Uterus (tissue), 4 donors: ENCODE measurements at places on chromosomes 2 and 18. TPM values are rescaled to one million over a fixed set of nuclear protein-coding genes. Genes with fewer than 3 reads are reported as not detected.

Gene TMEM247
- not detected for total RNA-seq

Gene GNLY
- total RNA-seq, result 0.48 TPM

DNA sequence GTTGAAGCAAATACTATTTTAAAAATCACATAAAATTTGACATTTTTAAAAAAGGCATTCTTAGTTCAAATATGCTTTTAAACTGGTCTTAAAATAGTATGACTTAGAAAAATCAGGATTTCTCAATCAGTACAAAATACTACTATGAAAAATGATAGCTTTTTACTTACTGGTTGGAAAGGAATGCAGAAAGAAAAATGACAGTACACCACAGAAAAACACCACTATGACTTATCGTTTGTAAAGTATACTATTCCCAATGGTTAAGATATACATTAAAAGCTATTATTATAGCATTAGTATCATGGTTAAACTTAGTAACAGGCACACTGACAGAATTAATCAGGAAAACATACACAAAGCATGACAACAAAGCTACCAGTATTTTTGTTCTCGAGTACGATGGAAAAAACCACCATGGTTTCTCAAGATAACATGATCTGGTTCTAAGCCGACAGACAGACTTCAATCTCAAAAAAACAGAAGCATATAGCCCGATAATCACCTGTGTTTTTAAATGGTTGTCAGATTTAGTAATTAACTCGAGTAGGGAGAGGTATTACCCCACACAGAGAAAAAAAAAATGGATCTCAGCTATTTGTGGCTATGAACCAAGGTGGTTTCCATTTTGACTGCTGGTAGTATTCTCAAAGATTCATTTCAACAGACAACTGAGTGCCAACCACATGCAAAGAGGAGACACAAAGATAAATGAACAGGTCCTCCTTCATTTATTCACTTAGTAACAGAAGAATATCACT lies 39.1 kb downstream of the CUL3 start:
- no peak overlapping the region for H3K4me3 ChIP-seq
- H3K27me3 ChIP-seq, result no peaks in the 10 kb centered on the region
- no peak overlapping the region for H3K27ac ChIP-seq
- no peaks in the 10 kb centered on the region for H3K36me3 ChIP-seq
- DNase-seq, result no peak

DNA sequence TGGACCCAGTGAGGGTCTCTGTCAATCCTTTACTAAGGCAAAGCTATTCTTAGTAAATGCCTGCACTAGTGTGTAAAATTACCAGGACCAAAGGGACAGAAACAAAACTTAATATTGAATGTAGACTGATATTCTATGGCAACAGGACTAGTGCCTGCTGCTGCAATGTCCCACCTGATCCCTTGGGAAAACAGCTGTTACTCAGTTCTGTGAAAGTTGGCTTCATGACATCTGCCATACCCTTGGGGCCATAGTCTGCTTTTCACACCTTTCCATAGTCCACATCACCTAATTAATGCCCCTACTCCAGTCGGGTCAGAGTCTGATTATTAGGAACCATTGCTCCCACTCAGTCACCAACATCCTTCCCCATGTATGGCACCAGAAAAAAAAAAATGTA lies 14.5 kb downstream of the DNAJC27 start:
- DNase-seq, result no peak
- H3K36me3 ChIP-seq, result no peaks in the 10 kb centered on the region
- no peaks in the 10 kb centered on the region for H3K27me3 ChIP-seq

DNA sequence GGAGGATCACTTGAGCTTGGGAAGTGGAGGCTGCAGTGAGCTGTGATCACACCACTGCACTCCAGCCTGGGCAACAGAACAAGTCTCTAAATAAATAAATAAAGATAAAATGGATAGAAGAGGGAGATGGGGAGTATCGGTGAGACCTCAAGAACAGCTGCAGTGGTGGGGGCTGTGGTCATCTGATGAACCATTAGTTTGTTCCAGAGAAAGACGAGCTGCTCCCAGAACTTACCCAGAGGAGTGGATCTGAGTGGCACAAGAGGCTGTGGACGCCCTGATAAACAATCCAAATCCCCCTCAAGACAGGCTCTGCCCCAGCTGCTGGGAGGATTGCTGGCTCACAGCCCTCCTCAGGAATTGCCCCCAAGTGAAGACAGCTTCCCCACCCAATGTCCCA lies 26.7 kb downstream of the TMEM127 start:
- DNase-seq, result no peak
- no peaks in the 10 kb centered on the region for H3K27me3 ChIP-seq
- H3K4me3 ChIP-seq, result no peak overlapping the region
- no peaks in the 10 kb centered on the region for H3K36me3 ChIP-seq
- H3K4me1 ChIP-seq, result no peaks in the 10 kb centered on the region
